ENCODE measurements at places on chromosomes 16 and 17.

DNA sequence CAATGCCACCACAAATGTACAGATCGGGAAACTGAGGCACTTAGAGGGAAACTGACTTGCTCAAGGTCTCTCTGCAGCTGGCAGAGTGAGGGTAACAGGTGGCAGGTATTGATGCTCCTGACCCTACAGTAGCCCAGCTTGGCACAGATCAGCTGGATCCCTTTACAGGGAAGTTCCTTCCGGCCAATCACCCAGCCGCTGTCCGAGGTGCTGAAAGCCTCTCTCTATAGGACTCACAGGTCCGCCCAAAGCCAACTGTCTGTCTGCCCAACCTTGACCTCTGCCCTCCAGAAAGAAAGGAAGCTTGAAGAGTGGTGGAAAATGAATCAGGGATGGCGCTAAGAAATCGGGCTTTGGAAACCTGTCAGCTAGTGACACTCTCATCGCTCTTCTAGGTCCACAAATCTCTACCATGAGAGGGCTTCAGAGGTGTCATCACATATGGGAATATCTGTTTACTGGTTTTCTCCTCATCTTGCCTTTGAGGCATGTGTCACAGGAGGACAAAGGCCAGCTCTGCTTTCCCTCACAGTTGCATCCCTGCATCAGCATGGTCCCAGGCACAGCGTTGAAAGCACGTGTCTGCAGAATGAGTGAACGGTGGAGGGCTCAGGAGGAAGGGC lies 246.2 kb downstream of the KATNIP start:
- no peak for DNase-seq

- no peak for DNase-seq
Measured at GRCh38 chr16:11203111-11203623, 52.8 kb downstream of the SOCS1 start.

DNA sequence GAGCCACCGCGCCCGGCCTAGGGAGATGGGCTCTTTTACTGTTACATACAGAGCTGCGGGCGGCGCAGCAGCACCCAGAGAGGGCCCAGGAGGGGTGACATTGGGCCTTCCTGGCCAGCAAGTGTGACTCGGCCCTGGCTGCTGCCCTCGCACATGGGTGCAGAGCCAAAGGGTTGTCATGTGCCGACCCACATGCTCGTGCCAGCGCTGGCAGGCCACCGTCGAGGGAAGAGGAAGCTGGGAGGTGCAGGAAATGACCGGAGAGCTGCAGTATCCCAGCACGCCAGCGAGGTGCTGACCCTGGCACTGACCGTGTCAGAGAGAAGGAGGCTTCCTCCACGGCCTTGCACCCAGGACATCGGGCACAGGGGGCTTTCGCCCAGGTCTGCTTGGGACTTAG lies 8.0 kb downstream of the ENDOV start:
- DNase-seq: no peak

GRCh38 chr16:51155820-51156806 lies 5.0 kb upstream of the SALL1 start:
- DNase-seq: no peak

DNA sequence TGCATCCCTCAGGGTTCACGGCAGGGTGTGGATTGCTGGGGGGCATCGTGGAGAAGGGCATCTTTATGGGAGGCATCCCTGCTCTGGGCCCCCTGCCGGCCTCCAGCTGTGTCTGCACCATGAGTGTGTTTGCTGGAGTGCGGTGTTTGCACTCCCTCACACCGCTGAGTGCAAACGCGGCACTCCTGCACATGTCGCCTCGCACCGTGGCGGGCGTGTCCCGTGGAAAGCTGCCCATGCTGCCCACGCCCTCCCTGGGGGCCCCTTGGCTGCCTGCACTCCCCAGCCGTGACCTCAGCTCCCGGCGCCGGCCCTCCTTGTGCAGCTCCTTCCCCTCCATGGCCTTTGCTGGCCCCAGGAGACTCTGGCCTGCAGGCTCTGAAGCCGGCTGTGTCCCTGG lies 74.6 kb upstream of the ZNF750 start:
- no peak for DNase-seq

GRCh38 chr17:33802349-33803198 lies 452.5 kb upstream of the CCL2 start:
- no peak for DNase-seq

DNA sequence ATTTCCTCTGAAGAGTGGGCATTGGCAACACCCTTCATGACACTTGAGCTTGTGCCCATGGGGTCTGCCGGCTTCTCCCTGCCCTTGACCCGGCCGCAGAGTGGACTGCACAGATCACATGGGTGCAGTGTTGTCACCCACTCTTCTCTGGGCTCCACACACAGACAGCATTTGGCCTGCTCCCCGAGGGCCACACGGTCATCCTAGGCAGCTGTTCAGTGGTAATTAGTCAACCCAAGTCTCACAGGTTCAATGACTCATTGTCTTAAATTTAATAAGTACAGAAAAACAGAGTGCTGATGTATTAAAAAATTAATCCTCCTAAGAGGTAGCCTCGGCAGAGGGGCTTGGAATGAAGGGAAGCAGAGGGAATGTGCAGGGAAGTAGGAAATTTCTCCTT lies 204.8 kb downstream of the MSI2 start:
- DNase-seq: no peak

GRCh38 chr16:8853150-8853549 lies 15.7 kb downstream of the CARHSP1 start:
- no peak for DNase-seq

GRCh38 chr17:42289611-42290181 lies 1.4 kb downstream of the STAT5A start:
- no peak for DNase-seq

DNA sequence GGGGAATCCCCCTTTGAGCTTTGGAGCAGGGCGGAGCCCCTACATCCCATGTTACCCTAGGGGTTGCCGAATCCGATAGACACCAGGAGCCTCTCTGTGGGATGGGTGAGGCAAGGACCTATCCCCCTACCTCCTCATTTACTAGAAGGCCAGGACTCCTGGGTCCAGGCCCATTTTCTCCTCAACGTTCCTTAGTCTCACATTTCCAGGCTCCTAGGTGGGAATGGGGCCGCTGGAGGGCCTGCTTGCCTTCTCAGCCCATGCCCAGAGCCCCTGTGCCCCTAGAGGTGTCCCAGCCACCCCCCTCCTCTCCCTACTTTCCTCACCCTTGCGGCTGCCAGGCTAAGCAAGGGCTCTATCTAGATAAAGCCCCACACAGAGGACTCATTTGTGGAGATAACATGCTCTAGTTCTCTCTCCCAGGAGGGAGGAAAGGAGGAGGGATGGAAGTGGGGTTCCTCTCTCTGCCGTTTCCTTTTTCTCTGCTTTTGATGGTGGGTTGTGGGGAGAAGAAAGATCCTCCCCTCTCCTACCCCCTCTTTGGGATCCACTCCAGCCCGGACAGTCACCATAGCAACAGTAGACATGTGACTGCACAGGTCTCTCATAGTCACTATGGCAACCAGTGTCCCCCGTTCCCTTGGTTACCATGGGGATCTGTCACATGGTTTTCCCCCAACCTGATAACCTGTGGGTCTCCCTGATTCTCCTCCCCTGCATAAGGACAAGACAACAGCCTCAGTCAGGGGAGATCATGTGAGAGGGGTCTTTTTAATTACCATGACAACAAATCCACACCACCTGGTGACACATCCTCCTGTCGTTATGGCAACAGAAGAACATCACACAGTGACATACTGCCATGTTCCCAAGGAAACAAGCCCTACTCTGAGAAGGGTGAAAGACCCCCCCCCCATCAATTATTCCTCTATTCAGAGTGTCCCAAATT lies 5.2 kb downstream of the CACNA1G start:
- no peak for DNase-seq

- no peak for DNase-seq
Measured at GRCh38 chr16:82882982-82883835, 256.4 kb downstream of the CDH13 start.

DNA sequence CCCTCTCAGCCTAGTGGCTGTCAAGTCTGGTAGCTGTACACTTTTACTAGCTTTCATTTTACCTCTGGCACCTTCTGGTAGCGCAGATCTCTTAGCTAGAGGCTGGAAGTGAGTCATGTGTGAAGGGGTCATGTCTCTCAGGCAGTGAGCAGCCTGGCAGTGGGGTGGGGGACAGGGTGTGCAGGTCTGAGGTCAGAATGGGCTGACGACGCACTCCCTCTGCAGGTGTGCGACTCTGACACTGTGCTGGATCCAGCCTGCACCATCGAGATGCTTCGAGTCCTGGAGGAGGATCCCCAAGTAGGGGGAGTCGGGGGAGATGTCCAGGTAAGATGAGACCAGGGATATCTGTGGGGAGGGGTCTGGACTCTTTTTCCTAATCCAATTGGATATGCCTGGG lies 7.8 kb downstream of the HAS3 start:
- DNase-seq: no peak

DNA sequence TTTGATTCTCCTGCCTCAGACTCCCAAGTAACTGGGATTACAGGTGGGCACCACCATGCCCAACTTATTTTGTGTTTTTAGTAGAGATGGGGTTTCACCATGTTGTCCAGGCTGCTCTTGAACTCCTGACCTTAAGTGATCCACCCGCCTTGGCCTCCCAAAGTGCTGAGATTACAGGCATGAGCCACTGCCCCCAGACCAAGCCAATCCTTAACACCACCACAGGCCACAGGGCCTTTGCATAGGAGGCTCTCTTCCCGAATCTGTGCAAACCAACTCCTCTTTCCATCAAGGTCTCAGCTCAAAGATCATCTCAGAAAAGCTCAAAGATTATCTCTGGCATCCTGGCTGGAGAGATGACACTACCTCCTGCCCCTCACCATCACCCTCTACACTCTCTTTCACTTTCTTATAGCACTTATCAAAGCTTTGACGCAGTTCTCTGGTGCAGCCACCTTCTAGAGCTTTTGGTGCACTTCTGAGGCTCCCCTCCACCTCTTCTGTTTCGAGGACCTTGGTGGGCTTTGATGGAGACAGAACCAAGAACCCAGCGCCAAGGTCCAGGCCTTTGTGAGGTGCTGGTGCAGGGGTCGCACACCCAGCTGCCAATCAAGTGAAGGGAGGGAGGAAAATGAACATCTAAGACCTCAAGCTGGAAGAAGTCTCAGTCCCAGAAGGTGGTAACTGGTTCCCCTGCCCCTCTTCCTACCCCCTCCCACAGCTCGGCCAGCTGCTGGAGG lies 23.2 kb upstream of the PHB1 start:
- DNase-seq: no peak

DNA sequence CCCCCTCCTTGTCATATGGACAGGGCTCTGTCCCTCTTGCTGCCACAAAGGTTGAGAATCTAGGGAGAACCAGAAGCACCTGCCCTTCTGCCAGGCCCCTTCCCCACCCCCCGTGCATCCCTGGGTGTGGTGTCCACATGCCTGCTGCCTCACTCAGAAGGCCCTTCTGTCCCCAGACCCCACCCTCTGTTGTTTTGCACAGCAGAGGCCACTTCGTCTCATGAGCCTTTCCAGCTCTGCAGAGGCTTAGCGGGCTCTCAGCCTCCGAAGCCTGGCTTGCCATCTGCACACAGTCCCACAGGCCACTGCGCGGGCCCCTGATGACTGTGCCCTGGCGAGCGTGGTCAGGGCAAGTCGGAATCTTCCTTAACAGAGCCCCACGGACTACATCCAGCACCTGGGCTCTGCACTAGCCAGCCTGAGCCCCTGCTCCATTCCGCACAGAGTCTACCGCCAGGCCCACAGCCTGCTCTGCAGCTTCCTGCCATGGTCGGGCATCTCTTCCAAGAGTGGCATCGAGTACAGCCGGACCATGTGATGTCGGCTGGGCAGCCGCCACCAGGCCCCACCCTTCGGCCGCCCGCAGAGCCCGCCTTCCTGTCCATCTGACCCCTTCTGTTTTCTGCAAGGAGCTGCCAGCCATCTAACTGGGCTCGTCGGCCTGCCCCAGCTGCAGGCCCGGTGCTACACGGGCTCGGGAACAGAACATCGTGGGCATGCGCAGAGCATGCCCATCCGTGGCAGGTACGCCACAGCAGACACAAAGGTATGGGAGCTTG lies 10.8 kb downstream of the C16orf90 start:
- no peak for DNase-seq

DNA sequence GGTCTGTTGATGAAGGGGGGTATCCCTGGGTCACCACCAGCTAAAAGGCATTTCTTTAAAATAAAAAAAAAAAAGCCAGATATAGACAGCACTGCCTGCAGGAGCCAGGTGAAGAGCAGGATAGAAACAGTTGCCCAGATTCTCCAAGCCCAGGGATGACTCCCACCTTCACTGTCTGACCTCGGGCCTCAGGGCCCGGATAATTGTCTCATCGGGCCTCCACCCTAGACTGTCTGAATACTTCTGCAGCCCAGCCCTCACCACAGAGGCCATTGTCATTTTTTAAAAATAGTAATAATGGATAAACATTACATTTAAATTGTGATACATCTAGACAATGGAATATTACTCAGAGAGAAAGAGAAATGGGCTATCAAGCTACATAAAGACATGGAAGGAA lies 92.8 kb upstream of the TNRC6C start:
- no peak for DNase-seq

DNA sequence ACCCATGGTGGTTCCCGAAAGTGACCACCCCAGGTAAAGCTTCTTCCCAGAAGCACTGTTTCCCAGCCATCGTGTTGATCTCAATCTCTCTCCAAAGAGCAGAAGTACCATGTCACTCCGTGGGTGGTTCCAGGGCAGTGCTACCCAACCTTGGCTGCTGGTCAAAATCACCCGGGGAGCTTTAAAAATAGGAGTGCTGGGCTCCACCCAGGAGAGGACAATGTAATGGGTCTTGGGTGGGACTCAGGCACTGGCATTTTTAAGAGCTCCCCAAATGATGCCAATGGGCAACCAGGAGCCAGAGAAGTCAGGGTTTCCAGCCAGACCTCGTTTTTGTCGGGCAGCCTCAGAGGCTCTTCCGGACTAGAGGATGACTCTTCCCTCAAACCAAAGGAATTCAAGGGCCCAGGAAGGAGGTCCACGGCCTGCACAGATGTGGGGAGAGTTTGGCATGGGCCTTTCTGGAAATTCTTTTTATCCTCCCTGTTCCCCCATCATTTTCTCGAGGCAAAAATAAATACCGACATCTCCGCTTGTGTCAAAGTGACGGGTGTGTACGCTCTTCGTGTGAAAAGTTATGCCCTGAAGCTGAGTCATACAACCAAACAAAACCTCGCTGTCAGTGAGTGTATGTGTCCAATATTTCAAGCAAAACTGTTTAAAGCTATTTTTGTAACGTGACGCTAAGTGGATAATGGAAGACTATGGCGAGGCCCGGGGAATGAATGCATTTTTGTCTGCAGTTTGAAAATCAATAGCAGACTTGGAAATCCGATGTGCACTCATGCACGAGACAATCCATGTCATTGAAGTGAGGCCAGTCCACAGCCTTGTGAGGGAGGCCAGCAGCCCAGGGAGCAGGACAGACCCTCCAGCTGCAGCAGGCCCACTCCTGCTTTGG lies 364.1 kb downstream of the FOXL1 start:
- no peak for DNase-seq

GRCh38 chr16:69311533-69312387 lies 610 bp downstream of the VPS4A start:
- no peak for DNase-seq

DNA sequence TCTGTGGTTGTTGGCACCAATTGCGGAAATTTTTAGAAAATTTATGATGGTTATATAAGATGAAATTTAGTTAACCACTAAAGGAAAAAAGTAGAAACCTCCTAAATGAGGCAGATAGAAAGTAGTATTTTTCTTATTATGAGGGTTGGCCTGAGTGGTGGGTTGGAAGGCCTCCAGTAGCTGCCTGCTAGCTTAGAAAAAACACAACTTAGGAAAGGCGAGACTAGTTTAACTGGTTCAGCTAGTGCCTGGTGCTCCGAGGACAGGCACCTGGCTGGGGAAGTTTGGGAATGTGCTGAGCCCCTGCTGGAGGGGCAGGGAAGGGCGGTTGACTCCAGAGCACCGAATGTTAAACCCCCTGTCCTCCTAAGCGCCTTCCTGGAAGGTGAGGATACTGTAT lies 19.9 kb downstream of the LDHD start:
- DNase-seq: no peak

GRCh38 chr16:81511371-81511770 lies 66.8 kb downstream of the CMIP start:
- no peak for DNase-seq

Data from activated CD4-positive, alpha-beta T cell treated with anti-CD3 and anti-CD28 coated beads, Interleukin-2, amount 50 U/mL, for 24 hours (primary cell).